ENCODE measurements at places on chromosomes 1 and 21.

DNA sequence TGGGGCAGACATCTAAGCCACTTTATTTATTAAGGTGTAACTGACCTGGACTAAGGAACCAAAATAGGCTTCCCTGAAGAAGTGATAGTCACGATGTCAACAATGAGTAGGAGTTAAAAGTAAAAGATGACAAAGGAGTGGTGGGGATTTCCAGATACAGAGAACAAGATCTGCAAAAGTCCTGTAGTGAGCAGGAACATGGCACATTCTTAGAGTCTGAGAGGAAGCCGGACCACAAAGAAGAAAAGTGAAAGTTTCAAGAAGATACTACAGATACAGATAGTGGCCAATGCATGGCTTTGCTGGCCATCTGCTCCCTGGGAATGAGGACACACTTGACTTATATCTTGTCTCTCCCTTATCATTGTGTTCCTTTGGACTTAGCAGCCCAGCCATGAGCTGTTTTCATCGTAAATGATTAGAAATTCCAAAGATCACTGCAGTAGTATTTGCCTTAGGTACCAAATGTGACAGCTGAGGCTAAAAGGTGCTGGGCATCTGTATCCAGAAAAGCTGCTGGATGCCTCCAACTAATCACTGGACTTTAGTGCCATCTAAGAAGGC is 302.4 kb upstream of the NR5A2 start:
- DNase-seq, result no peak

- no peak for DNase-seq
Measured at GRCh38 chr1:81209461-81209860, 591.3 kb upstream of the ADGRL2 start.

- DNase-seq, result no peak
Measured at GRCh38 chr1:29593601-29594382, 357.5 kb downstream of the PTPRU start.

DNA sequence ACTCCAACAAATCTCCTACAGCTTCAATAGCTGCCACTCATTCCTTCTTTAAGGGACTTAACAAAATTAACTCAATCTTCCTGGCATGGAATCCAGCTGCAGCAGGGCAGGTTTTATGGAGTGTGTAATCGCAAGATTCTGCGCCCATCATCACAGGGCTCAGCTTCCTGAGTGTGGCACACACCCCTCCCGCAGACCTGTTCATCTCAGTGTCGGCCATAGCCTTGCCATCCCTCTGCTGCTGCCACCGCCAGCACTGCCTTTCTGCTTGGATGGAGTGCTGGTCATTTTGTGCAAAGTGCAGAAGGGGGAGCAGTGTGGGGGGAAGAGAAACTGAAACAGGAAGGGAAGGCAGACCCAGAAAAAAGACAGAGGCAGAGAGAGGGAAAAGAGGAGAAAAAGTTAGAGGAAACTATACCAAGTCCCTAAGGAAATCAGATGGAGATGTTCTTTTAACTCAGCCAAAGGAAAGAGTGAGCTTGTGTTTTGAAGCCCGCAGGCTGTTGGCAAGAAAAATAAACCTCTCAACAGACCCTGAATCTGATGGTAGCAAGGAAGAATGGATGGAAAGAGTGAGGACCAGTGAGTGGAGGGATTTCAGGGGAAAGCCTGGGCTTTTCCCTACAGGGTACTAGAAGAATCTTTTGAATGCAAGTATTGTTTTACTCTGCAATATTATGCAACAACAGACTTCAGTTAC is 324.2 kb downstream of the SEC16B start:
- no peak for DNase-seq

- peak; percentile 64 for DNase-seq
Measured at GRCh38 chr1:153352523-153352922, 3.9 kb upstream of the PGLYRP4 start.

Data from CD14-positive monocyte (primary cell).